Stromal cell of bone marrow (primary cell): ENCODE measurements at places on chromosomes 5 and 9.

GRCh38 chr9:14403081-14403480 is 89.1 kb upstream of the NFIB start:
- no peak for DNase-seq

DNA sequence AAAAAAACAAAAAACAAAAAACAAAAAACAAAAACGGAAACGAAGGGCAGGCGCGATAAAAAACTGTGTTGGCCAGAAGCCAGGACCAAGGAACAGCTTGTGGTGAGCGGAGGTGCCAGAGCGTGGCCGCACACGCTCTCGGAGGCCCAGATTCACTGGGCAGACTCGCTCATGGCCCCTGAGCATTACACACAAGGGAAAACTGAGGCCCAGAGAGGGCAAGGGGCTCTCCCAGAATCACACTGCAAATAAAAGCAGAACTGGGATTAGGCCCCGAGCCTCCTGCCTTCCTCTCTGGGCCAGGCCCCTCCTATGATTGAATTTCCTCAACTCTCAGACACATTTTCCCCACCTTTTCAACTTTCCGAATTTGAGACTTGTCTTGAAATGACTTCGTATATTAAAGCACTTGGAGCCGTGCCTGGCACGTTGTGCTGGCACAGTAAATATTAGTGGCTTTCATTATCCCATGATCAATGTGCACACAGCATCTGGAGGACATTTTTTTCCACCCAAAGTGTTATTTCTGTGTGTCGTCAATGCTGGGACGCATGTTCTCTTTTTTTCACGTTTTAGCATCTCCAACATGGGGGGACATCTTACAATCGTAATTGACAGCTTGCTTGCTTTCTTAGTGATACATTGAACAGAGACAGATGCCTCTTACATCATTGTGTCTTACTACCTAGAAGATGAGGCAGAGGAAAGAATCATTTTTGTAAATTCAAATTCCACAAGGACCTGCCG is 7.4 kb downstream of the FIBCD1 start:
- DNase-seq = no peak

DNA sequence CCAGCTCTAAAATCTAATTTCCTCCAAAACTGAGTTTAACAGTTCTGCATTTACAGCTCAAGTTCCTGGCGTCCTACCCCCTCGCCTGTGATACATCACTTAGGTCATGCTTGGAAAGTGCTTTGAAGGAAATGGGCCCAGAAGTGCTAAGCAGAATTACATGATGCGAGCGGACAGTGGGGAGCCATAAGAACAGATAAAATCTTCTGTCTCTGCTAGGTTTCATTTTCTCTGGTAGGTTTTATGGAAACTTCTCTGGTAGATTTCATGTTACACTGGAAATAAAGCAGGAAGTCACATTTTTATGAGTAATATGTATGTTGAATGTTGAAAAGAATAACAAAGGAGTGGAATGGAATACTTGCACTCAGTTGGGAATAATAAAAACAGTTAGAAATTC is 138.3 kb downstream of the ZDHHC21 start:
- peak; percentile 40 for DNase-seq

DNA sequence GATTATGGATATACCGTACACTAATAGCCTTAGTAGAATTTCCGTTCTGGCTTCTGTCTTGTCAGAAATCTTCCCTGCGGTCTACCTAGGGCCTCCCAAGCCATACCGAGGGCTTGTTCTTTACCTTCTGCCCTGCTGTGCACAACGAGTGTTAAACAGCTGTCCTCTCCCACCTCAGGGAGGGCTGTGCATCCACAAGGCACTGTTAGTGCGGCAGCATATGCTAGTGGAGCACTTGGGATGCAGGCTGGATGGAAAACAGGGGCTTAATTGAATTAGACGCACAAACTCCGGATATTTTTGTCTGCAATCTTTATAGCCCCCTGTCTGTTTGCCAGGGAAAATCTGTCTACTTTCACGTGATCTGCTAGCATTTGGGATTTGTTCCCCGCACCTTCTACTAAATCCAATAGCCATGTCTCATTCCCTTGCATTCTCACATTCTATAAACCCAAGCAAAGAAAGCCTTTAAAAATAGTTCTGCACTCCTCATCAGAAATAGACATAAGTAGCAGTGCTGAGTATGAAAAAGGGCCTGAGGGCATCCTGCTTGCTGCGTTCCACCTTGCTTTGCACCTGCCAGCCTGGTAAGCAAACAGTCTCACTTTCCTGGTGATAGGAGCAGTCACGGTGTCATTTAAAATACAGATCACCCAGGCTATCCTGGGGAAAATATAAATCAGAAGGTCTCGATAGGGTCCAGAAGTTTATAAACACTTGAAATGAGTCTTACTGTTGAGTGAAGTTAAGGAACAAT is 382.6 kb downstream of the RASEF start:
- DNase-seq = no peak

- no peak for DNase-seq
Observed at GRCh38 chr5:133475986-133476385, 136.4 kb downstream of the FSTL4 start.

DNA sequence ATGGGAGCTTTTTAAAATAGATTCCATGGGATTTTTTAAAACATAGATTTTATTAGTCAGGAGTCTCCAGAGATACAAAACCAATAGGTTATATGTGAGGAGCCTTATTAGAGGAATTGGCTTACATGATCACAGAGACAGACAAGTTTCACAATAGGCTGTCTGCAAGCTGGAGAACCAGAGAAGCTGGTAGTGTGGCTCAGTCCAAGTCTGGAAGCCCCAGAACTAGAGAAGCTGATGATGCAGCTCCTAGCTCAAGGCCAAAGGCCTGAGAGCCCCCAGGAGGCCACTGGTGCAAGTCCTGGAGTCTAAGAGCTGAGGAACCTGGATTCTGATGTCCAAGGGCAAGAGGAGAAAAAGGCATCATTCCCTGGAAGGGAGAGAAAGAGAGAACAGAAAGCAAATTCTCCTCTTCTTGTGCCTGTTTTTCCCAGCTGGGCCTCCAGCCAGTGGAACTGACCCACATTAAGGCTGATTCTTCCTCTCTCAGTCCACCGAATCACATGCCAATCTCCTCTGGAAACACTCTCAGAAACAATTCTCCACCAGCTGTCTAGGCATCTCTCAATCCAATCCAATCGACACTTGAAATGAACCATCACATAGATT is 59.3 kb downstream of the AHRR start:
- peak; percentile 78 for DNase-seq

DNA sequence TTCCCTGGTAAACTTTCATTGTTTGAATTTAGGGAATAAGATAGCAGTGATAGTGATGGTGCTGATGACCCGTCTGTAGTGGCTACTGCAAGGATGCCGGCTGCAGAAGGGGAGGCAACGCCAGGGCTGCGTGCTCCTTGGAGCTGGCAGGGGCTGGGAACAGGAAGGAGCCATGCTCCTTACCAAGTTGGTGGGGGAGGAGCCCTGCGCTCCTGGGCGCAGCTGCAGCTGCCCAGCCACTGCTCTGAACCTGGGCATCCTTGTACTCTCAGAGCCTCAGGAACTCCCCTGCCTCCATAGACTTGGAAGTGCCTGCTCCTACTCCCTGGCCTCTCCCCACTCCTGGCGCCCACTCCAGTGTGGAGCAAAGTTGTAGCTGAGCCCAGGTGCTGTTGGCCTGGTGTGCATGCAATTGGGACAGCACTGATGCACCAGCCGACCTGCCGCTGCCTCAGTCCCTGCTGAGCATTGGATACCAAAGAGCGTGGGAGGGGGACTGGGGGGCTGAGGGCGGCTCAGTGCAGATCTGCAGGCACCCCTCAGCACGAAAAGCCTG is 585.1 kb upstream of the FAM174A start:
- DNase-seq = no peak

- peak; percentile 77 for DNase-seq
Observed at GRCh38 chr5:132104556-132104955, 31.0 kb downstream of the CSF2 start.

GRCh38 chr5:16907270-16907669 is 28.8 kb downstream of the MYO10 start:
- no peak for DNase-seq

- DNase-seq = no peak
Observed at GRCh38 chr9:72751541-72751940, 201.3 kb downstream of the ALDH1A1 start.

- no peak for DNase-seq
Observed at GRCh38 chr5:16326137-16326536, 139.5 kb downstream of the ZNF622 start.

DNA sequence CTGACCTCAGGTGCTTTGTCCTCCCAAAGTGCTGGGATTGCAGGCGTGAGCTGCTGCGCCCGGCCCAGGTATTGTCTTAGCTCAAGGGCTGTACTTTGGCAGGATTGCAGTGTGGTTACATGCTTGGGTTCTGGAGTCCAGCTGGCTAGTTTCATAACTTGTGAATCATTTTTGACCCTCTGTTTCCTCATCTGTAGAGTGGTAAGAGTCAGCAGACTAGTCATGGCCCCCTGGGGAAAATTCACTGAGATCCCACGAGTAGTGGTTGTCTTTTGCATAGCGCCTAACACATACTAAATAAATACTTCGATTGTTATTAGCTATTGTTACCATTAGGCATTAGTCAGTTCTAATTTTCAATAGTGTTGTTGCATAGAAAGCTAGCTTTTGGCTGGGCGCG is 14.3 kb downstream of the PTPA start:
- DNase-seq = peak; percentile 95

DNA sequence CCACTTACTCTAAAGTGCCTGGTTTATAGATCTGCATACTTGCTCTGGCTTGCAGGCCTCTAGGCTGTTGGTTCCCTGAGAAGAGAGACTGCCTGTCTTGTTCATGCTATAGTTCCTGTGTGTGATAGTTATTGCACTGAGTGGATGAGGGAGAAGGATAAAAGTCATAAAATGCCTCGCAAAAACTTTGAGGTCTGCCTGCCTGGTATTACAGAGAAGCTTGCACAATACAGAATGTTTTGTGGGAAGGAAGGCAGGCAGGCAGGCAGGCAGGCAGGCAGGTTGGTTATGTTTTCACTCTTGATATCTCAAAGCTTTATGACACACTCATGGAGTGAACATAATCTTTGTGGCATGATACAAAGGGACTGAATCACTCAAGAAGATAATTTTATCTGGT is 287.1 kb downstream of the SLIT3 start:
- DNase-seq = no peak

- DNase-seq = no peak
Observed at GRCh38 chr5:173051746-173052145, 4.4 kb upstream of the CREBRF start.

GRCh38 chr5:109563189-109563588 is 126.5 kb upstream of the MAN2A1 start:
- no peak for DNase-seq

DNA sequence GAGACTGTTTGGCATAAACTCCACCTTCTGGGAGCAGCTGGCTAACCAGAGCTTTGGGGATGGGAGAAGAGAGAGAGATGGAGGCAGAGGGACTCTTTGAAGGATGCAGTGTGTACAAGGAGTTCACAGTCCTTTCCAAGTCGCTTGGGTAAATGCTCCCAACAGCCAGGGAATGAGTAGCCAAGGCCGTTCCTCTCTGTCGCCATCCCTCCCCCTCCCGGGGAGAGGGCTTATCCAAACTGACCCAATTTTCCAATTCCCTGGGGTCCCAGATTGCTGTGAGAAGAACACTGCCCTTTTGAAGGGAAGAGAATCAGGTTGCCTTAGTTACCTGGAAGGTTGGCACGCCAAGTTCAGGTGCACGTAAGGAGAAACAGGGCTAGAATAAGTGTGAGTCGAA is 7.9 kb downstream of the WWC1 start:
- DNase-seq = no peak

GRCh38 chr5:145204743-145205142 is 630.4 kb downstream of the PRELID2 start:
- no peak for DNase-seq

DNA sequence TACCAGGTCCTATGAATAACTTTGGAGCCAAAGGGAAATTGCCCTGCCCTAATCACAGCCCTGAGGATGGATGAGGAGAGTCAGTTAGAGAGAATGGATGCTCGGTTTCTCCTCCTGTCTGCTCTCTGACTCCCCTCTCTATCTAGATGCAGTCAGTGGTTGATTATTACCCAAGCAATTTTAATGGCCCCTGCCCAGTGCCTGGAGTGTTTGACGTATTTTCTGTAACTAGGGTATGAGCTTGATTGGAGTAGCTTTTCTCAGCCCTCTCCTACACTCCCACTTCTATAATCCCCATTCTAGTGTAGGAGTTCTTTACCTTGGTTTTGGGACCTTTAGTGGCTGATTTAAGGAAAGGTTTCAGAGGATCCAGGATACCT is 60.4 kb downstream of the DOCK2 start:
- DNase-seq = no peak

DNA sequence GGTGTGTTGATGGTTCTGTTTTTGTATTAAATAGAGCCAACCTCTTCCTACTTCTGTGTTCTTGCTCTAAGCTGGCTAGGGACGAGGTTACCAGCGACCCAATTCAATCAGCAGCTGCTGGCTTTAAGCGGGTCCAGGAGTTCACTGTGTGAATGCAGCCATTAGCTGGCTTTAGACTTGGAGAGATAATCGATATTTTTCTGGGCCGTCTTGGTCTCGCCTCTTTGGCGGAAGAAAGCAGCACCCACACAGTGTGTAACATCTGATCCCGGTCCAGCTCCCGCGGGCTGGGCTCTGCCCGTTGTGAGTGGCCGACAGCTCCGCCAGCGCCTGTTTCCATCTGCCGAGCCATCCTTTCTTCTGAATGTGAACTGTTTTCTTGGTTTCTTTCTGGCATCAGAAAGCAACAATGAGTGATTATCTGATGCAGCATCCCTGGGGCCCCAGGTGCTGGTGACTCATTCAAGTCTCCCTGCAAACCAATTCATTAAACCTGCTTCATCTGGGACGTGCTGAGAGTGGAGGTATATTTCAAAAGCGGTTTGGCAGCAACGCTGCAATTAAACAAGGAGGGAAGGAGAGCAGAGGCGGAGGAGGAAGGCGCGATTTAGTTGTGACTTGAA is 90.8 kb upstream of the IRX4 start:
- no peak for DNase-seq

DNA sequence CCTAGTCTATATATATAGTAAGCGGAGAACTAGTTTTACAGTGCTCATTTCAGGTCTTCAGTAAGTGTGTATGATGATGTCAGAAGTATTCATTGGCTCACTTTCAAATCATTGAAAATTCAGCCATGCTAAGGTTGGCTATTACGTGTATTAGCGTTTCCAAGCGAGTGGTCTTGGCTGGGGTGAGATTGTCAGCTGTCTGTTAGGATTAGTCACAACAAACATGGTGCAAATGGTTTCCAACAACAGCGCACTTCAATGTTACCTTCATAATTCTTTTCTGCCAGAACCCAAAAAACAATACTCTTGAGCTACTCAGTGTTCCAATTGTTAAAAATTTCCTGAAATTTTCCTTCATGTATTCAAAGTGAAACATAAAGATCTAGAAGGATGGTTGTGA is 283.0 kb downstream of the AOPEP start:
- no peak for DNase-seq

- DNase-seq = peak; percentile 8
Observed at GRCh38 chr5:122063836-122064235, 14.2 kb downstream of the LOX start.

DNA sequence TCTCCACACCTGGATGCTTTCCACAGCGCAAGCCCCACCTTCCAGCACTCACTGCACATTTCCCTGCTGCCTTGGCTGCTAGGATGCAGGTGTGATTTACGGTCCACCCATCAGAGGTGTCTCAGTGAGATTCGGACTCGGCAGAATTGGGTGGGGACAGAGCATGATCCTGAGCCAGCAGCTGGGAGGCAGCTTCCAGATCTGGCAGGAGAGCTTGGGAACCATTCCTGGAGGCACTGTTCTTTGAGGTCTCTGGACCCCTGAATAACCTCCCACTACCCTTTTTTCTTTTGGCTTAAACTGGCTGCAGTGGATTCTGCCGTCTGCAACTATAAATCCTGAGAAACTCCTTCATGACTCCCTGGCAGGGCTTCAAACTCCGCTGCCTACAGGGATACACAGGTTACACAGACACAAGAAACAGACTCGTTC is 99.6 kb upstream of the PHYKPL start:
- no peak for DNase-seq
